ENCODE measurements at places on chromosomes 4 and X.
A peak's percentile ranks its signal among the peaks of the same experiment; 100 is the strongest.

GRCh38 chrX:155086202-155086840, 15.0 kb downstream of the BRCC3 start:
- no peak for DNase-seq

DNA sequence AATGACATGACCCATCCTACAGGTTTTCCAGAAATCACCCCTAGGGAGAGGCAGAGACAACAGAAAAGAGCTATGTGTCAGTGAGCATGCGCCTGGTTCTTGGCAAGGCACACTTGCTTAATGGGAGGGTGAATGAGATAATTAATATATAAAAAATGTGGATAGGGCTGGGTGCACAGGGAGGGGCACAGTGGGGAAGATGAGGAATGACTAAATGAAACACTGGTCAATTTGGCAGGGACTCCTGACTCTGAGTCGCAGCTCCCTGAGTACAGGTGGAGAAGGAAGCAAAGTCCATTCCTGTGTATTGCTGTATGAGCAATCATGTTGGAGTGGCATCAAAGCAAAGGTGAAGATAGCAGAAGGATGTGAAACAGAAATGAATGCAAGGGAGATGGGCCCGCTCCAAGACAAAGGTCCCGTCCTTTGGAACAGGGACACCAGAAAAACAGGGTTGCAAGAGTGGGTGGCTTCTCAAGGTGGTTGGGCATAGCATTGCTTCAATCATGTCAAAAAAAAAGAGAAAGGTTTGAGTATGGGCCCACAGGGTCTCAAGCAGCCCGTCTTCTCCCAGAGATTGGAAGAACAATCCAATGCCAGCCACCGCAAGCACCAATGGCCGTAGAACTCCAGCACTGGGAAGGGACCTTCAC, 278.4 kb upstream of the AGTR2 start:
- DNase-seq: no peak

GRCh38 chr4:140756319-140757231, at the start of gene TBC1D9:
Gene TBC1D9 (minus strand): TSS chr4:140756385. CDS start chr4:140756045, 340 bp downstream.
- DNase-seq: peak; percentile 39

DNA sequence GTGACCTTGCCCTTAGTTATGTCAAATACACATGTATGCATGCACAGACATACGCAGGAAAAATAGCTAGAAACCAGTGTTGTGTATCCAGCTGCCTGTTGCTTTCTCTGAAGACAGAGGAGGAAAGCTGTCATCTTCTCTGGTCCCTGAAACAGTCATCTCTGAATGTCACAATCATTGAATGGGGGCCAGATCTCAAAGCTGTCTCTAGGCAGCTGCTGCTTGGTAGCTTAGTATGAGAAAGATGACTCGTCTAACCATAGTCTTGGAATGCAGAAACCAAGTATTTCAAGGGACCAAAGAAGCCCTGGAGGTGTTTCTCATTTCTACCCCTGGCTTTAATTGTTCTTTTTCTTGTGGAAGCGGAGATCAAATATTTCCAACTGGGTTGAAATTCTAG, 4.0 kb downstream of the GRIA3 start:
- DNase-seq: no peak

DNA sequence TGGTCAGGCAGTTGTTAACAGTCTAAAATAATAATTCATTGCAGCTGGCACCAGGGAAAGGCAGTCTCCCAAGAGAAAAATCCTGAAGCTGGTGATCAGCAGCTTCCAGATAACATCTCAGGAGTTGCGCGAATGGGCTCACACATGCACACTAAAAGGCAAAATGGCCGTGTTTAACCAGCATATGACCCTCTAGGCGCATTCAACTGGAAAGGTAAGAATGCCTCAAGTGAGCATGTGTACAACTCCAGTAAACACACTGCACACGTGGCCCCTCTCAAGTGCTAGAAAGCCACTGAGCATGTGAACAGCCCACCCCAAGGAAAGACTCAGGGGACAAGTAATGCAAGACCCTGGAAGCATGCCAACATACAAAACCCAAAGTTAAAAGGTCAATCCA, 33.1 kb downstream of the STPG2 start:
- DNase-seq: no peak

- DNase-seq: no peak
Observed at GRCh38 chr4:39228377-39228776, 46.0 kb downstream of the WDR19 start.

- DNase-seq: no peak
Observed at GRCh38 chr4:70706516-70706915, 15.2 kb upstream of the RUFY3 start.

- no peak for DNase-seq
Observed at GRCh38 chr4:159445692-159446091, 342.8 kb downstream of the RAPGEF2 start.

DNA sequence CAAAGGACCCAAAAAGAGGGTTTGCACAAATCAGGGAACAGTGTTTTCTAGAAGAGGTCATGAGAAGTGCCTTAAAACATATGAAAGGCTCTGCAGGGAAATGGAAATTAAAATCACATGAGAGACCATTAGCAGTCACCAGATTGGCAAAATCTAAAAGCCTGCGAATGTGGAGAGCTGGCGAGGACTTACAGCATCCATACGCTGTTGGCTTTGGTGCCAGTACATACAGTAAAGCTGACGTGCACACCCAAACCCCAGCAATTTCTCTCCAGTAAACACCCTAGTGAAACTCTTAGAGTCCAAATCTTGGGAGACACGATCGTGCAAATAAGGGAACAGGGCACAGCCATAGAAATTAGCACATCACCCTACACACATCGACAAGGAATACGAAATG, 25.4 kb upstream of the PPP2R2C start:
- no peak for DNase-seq

GRCh38 chr4:83864097-83864817, 328.3 kb downstream of the GPAT3 start:
- no peak for DNase-seq

- peak; percentile 63 for DNase-seq
Observed at GRCh38 chr4:36278789-36279188, 2.6 kb upstream of the DTHD1 start.

GRCh38 chr4:75530556-75531322, 16.5 kb downstream of the THAP6 start:
- no peak for DNase-seq

- DNase-seq: peak; percentile 64
Observed at GRCh38 chr4:17494258-17495190, 17.4 kb downstream of the QDPR start.

DNA sequence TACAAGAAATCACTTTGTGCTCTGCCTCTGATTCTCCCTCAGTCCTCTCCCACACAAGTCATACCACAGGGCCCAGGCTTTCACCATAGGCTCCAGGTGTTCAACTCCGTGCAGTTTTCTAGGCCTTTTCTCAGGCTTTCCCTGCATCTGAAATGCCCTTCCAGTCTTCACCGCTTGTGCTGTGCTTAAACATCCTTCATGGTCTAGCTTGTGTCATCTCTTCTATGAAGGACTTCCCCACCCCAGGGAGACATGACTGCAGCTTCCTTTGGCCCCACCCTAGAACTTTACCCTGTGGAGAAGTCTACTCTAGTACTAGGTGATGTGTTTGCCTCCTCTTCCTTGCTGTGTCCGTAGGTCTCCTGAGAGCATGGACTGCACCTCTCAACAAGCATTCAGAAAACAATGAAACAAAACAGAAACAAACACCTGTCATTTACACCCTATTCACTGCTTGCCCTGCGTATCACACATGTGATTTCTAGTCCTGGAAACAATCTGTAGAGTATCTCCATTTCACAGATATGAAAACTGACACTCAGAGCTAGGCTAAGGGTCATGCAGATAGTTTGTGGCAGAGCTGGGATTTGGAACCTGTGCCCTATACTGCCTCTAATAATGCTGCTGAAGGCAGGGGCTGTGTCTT, 22.7 kb upstream of the LEF1 start:
- DNase-seq: no peak

DNA sequence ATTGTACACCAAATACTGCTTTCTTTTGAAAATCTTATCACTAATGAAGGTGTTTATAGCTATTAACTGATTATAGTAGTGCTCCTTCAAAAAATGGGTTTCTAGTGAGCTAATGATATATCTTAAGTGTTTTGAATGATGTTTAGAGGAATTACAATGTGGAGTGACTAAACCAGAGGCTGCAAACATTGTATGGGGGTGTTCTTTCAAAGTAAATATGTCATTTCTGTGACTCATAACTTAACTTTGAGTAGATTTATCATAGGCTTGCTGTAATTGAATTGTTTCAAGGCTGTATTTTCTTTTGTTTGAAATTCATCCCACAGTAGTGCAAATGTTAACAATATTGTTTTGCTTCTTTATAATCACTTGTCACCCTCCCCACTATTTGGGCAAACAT, 141.6 kb downstream of the IL1RAPL2 start:
- DNase-seq: no peak

DNA sequence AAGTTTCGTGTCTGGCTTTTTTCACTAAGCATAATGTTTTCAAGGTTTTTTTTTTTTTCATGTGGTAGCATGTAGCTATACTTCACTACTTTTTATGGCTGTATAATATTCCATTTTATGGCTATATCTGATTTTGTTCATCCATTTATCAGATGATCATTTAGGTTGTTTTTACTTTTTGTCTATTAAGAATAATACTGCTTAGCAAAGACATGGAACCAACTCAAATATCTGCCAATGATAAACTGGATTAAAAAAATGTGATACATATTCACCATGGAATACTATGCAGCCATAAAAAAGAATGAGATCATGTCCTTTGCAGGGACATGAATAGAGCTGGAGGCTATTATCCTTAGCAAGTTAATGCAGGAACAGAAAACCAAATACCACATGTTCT, 32.7 kb upstream of the ZNF280C start:
- no peak for DNase-seq
